ENCODE measurements at places on chromosomes 16 and 17.

GRCh38 chr17:40963838-40964237, 2.9 kb downstream of the KRT39 start:
- DNase-seq = no peak

- DNase-seq = no peak
Observed at GRCh38 chr16:65876624-65877023, 489.9 kb upstream of the CDH5 start.

DNA sequence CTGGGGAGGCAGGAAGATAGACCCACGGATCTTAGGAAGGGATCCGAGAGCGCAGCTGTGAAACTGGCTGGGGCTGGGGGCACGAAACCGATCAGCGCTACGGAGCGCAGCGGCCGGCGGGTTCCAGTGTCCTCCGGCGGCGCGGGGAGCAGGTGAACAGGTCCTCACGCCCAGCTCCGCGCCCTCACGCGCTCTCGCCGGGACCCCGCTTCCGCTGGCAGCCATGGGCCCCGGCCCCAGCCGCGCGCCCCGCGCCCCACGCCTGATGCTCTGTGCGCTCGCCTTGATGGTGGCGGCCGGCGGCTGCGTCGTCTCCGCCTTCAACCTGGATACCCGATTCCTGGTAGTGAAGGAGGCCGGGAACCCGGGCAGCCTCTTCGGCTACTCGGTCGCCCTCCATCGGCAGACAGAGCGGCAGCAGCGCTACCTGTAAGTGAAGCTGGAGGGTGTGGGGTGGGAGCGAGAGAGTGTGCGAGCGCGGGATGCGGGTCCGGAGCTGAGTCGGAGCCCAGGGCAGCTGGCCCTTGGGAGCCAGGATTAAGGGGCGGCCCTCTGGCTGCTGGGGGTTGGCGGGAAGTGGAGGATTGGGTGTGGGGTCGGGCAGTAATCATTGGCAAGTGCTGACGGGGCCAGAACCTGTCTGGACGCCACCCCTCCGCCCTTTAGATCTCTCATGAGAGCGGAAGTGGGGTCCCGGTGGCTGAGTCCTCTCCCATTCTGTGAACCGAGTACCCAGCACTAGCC, 479 bp downstream of the ITGA3 start:
- DNase-seq = peak; percentile 73

DNA sequence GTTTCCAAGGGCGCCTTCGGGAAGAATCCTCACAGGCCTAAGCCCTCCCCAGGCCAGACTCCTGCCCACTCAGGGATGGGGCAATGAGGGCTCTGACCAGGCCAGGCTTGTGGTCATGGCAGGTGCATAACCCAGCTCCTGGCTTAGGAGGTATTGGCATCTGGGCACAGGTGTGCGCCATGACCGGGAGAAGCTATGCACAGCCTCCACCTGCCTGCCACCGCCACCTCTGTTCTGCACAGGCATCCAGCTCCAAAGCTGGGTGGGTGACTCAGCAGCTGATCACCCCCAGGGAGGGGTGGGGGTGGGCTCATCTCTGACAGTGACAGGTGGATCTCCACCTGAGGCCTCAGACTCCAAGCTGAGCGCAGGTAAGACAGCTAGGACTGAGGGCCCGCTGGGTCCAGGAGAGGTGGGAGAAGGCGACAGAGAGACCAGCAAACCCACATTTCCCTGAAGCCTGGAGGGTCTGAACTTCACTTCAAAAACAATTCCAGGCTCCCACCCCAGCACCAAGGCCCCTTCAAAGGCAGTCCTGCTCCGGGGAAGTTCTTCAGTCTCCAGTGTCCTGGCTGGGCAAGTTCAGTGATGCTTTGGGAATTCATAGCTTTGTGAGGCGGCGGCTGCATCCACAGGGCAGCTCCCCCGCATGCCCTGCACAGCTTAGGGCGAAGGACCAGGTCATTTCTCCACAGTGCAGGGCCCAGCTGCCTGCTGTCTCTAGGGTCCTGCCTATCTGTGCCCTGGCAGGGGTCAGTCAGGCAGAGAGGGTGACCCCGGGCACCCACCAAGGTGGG, 121.6 kb upstream of the SMURF2 start:
- no peak for DNase-seq

GRCh38 chr17:63760771-63761539, 12.4 kb downstream of the CCDC47 start:
- no peak for DNase-seq

GRCh38 chr17:18139949-18140348, 31.4 kb downstream of the MYO15A start:
- no peak for DNase-seq

DNA sequence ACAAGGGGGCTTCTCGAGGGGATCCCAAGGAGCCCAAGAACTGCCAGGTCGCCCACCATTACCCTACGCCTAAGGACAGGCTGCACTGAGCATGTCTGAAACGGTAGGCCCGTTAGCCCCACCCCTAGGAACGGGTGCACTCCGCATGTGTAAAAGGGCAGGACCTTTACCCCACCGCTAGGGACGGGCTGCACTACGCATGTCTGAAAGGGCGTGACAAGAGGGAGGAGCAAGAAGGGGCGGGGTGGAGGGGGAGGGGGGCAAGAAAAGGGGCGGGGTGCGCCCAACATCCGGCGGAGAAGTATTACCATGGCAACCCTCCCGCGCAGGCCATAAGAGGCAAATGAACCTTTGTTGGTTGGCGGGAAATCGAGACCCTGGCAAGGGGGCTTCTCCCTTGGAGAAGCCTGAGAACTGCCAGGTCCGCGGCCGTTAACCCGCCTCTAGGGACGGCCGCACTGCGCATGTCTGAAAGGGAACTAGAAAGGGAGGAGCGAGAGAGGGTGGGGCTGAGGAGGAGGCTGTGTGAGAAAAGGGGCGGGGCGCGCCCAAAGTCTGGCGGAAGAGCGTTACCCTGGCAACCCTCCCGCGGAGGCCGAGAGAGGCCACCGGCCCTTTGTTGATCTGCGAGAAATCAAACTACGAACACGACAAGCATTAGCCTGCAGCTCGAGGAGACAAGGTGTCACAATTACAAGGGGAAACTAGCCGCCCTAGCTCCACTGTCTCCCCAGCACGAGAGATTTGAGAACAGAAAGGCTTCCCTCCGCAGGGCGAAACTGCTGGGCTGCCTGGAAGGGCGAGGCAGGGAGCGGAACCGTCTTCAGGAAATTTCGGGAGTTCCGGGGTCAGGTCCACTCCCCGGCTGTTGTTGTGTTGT, 2046.8 kb downstream of the TP53TG3F start:
- DNase-seq = no peak

- DNase-seq = peak; percentile 42
Observed at GRCh38 chr16:28321700-28322411, 29.5 kb downstream of the SBK1 start.

DNA sequence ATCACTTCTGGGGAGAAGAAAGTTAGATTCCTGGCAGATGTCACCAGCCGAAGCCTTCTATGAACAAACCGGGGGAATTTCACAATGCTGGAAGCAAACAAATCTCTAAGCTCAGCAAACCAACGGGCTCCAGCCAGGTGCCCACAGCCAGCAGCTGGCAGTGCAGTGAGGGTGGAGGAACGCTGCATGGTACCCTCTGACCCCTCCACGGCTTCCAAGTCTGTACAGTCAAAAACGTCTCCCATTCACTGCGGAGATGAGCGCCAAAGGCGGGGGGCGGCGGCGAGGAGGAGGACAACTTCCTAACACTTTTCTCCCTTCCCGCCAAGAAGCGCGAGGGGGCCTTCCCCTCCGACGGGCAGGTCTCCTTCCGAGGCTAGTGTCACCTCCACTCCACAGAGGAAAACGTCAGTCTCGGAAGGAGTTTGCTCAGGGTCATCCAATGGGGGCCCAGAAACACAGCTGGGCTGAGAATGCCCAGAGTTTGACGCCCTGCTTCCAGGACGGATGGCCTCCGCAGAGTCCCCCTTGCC, 924 bp downstream of the ZNF598 start:
- no peak for DNase-seq

DNA sequence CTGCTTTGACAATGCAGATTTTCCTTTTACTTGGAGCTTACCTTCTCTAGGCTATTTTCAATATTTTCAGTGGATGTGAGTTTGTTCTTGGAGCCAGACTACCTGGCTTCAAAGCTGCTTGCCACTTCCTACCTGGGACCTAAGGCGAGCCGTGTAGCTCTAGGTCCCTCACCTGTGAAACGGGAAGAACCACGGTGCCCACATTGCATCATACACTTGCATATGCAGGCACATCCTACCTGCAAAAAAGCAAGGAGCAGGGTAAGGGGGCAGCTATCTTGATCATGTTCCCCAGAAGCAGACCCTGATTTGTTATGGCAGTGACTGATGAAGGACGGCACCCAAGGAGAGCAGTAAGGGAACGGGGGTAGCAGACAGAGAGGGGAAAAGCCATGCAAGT, 27.0 kb upstream of the MPRIP start:
- no peak for DNase-seq

GRCh38 chr17:48294806-48295361, 135.1 kb downstream of the SKAP1 start:
- no peak for DNase-seq

DNA sequence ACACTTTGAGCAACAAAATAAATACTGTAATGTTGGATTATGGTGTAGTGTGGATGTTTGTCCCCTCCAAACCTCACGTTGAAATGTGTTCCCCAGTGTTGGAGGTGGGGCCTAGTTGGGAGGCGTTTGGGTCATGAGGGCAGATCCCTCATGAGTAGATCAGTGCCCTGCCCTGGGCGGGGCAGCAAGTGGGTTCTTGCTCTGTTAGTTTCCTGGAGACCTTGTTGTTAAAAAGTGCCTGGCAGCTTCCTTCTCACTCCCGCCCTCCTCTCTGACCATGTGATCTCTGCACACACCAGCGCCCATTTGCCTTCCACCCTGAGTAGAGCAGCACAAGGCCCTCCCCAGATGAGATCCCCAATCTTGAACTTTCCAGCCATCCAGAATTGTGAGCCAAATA, 67.7 kb downstream of the MPRIP start:
- DNase-seq = no peak

- no peak for DNase-seq
Observed at GRCh38 chr17:74024871-74025531, 178.5 kb upstream of the RPL38 start.

DNA sequence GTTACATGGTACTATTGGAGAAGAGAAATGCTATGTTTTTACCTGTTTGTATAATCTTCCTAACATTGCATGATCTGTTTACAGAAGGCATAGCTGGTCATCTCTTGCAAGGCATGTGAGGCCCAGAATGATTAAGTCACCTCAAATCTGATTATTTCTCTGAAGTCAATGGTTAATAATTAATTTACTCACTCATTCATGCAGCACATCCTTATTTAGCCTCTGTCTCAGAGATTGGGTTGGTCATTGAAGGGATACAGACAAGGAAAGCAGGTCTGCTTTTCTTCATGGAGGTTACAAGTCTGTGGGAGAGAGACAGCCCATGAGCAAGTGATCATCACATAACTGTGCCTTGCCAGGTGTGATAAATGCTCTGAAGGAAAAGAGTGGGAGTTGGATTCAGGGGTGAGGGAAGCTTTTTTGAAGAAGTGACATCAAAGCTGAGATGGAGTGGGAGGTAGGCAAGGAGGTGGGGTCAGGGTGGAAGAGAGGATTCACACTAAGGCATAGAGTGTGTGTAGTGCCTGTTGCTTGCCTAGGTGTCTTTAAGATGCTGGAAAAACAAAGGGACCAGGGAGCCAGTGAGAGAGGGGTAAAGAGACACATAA, 16.3 kb upstream of the RBFOX1 start:
- DNase-seq = no peak

DNA sequence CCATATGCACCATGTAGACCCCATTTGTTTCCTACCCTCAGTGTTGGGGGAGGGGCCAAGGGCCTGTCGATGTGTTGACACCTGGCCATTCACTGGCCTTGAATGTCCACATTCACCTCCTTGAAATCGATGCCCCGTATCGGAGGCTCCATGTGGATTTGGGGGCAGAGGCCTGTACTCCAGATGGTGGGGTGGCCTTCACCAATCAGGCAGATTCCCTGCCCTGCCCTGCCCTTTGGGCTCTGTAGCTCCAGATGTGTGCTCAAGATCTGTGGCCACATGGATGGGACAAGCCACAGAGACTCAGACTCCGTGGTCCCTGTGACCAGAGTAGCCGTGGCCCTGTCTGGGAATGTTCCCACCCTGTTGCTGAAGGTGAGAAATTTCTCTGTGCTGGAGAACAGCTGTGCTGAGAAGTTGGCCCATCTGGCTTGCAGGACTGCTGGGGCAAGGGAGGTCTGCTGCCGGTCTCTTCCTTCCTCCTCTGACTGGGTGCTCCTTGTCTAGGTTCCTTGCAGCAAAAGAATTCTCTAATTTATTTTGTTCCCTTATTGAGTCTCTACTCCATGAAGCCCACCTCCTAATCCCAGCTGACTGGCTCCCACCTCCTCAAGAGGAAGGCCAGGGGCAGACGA, 221.3 kb downstream of the SEC14L1 start:
- DNase-seq = no peak
